ENCODE measurements at places on chromosomes 3 and 15.

DNA sequence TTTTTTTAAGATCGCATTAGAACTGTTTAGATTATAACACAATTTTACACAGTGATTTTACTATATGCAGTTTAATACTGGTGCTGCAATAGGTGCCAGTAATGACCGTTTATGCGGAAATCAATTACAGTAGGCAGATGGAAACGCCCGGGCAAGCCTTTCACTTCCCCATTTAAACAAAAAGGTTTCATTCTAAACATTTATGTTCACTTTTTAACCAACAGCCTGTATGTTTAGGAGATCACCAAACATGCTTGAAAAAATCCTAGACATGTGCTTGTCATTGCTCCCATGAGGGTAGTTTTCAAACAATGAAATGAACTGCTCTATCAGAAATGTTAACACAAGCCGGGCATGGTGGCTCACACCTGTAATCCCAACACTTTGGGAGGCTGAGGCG is 2.7 kb downstream of the BNIP2 start:
- no peak for DNase-seq

GRCh38 chr3:64104691-64105111 is 81.4 kb upstream of the PSMD6 start:
- DNase-seq: no peak

DNA sequence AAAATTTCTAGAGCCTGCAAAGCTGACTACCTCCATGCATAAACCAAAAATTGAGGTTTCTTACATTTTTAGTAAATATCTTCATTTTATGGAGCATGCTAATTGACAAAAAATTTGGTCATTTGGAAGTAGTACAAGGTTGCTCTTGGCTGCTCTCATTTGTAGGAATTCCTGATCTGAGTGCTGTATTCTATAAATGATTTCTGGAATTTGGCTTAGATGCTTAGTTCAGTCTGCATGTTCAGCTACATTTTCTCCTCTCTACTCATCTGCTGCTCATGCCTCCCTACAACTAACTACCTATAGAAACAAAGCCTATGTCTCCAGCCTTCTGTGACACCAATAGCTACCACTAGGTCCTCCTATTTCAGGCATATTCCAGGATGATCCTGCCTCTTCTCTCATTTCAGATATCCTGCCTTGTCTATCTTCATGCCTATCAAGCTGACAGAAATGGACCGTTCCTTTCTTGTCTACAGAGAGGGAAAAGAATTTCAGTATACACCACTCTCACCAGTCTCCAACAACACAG is 901.1 kb downstream of the TBL1XR1 start:
- no peak for DNase-seq

DNA sequence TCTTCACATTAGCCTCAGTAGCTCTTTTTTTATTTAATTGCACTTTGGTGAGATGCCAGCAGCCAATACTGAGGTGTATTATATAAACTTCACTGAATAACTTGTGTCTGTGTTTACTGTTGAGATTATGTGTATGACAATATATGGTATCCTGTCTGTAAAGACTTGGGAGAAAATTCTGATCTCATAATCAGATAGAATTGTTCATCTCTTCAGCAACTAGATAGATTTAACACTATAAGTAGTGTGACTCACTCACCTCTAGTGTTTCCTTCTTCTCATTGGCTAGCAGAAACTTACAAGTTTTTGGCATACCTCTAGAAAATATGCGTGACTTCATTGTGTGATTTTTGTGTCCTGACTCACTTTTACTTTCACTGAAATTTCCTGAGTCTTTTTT is 67.6 kb upstream of the TGFBR2 start:
- DNase-seq: no peak

- DNase-seq: no peak
Measured at GRCh38 chr15:78374436-78375393, 34.6 kb downstream of the CRABP1 start.

DNA sequence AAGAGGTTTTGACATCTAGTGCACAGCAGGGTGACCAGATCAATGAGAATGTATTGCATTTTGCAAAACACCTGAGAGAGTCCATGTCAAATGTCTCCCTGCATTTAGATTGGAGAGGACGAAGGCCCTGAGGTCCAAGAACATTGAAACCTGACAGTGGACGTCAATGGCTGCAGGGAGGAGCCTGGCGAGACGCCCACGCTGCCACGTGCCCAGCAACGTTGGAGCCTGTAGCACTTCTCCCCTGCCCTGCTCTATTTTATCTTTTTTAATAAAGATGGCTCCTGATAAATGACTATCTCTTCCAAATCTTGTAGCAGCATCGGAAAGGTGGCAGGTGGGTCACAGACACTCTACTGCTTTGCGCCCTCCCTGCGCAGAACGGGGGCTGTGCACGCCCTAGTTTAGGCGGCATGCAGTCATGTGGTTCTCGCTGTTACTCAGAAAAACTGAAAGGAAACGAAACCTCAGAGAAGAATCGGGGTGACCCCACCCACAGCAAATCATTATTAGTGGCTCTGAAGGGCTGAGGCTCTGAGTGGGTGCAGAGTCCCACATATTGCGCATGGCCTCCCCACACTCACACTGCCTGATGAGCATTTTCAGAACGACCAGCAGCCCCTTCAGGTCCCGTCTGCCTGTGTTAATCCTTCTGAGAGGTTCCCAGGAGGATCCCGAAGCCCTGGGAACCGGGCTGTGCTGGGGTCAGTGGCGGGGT is 62.5 kb upstream of the TAMM41 start:
- DNase-seq: no peak

GRCh38 chr3:18500322-18500721 is 75.2 kb upstream of the SATB1 start:
- no peak for DNase-seq

GRCh38 chr3:17398959-17399551 is 343.4 kb downstream of the TBC1D5 start:
- no peak for DNase-seq

DNA sequence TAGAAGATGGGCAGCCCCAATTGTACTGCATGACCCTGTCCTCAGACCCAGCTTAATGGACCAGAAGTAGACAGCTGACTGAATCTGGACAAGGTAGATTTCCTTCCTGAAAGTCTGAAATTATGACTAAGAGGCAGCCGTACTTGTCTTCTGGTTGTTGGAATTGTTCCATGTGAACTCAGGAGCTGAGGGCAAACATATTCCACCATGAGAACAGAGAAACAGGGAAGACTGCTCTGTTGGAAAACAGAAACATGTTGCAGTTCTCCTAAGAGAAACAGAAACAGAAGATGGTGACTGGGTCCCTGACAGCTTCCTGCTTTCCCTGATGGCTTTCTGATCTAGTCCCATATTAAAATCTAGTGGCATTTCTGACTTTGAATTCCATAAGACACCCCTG is 24.1 kb downstream of the POPDC2 start:
- no peak for DNase-seq

- no peak for DNase-seq
Measured at GRCh38 chr15:51625236-51625635, 2.7 kb upstream of the DMXL2 start.
